ENCODE measurements at places on chromosomes 2 and 18.

DNA sequence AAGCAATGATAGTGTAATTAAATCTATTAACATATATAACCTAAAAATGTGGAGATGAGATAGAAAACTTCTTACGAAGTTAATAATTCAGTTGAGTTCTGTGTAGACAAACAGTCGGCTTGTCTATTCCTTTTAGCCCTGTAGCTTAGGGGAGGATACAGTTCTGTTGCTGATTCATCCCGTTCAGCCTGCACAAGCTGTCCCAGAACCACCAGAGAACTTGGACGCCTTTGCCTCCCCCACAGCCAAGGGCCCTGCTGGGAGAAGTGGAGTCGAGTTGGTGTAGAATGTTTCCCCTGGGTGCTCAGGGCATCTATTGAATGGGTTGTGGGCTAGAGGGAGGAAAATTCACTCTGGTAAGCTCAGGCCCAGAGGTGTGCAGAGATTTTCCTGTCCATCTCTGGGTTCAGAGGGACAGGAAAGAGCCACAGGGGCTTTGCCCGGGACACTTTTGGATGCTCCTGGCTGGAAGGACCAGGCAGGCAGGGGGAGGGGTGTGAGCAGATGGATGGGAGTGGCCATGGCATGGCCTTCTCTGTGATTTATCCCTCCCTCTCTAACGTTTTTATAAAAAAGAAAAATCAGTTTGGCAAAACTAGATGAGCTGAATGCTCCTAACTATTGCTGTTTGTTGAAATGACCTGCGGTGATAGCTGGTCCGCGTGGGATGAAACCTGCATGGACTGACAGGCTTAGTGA lies 42.8 kb upstream of the GALR1 start:
- no peak for DNase-seq

DNA sequence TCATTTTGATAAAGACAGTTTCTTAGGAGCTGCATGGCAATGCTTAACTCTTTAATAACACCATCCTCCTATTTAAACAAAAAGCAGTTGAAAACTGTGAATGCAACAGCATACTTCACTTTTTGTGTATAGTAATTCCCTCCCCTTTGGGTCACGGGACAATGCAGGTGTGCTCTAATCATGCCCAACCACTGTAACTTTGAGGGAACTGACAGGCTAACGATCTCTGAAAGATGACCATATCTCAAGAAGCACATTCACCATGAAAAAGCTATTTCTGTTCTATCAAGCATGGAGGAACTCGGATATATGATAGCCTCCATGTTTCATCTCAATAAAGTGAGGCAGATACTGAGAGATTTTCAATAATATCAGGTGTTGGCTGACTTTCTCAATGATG lies 81.1 kb upstream of the CD226 start:
- no peak for DNase-seq

GRCh38 chr2:18268400-18268799 lies 292.1 kb downstream of the RDH14 start:
- no peak for DNase-seq

GRCh38 chr2:219116776-219117646 lies 43.6 kb downstream of the NHEJ1 start:
- no peak for DNase-seq

DNA sequence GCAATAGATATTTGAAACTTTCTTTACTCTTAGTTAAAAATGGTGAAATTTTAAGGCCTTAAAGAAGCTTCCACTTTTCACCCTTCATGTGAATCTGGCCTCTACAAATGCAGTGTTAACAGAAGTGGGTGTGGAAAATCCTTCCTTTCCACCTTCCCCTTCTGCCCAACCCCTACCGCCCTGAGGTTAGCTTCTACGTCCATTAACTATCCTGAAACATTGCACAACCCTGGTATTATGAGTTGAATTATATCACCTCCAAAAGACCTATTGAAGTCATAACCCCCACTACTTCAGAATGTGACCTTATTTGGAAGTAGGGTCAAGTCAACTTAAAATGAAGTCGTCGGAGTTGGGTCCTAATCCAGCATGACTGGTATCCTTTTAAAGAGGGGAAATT lies 80.8 kb upstream of the ACSL3 start:
- no peak for DNase-seq

- DNase-seq: no peak
These were observed 90.1 kb downstream of the CAPN13 start for GRCh38 chr2:30717081-30717650.

DNA sequence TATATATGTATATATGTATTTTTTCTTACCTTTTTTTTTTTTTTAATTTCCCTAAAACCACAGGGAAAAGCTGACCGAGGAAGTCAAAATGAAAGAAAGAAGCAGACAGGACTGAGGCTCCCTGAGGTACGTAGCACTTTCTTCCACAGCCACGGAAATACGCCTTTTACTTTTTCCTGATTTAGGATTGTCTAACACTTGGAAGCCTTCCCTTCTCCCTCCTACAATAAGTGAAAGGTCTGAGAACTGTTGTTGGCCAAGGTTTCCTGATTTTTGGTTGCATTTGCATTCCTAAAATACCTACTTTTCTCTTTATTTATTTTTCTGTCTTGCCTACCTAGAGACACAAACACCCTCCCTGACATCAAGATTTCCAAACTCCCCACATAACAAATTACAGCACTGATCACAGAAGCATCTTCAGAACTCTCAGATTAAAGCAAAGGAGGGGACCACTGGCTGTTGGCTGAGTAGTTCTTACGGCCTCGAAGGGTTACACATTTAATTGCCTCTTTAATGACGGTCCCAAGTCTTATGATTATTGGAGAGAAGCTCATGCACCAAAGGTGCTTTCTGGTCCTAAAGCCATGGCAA lies 778.5 kb upstream of the FANCL start:
- no peak for DNase-seq

DNA sequence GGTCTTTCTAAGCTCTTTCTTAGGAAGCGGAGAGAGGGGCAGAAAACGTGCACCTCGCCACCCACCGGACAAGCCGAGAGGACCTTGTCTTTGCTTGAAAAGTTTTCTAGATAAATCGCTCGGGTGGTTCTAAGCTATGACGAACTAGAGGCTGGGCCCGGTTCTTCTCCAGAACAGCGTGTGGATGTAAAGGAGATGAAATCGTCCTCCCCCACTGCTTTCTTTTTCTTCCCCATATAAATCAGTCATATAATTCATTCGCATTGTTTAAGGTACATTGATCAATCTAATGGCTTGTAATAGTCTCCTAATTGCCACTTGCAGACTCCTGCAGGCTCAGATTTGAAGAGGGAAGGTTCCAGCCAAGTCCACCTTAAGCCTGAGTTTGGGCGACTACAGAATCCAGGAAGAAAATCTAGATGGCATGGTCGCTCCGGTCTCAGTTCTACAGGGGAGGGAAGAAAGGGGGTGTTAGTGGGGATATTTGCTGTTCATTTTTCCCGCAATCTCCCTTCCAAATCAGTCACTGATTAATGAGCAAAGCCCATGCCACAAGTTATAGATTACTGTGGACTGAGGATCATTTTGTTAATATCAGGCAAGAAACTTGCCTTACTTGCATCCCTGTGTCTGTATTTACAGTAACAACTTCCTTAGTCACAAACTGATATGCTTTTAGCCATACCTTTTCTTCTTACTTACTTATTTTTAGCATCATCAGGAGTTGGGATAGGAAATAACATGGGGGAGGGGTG lies 5.6 kb upstream of the SP9 start:
- no peak for DNase-seq

DNA sequence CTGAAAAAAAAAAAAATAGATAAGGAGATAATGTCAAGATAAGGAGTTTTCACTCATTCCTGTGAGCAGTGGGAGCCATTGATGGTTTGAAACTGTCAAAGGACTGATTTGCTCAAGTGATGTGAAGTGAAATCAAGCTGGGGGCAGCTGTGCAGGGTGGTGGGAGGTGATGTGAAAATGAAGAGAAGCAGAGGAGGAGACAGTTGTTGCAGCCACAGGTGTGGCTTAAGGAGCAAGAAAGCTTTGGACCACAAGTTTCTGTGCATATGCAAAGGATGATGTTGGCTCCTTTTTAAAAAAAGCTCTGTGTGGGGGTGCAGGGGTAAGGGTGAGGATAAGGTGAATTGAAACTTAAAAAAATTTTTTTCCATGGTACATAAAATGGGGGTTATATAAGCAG lies 8.3 kb downstream of the EFR3B start:
- no peak for DNase-seq

DNA sequence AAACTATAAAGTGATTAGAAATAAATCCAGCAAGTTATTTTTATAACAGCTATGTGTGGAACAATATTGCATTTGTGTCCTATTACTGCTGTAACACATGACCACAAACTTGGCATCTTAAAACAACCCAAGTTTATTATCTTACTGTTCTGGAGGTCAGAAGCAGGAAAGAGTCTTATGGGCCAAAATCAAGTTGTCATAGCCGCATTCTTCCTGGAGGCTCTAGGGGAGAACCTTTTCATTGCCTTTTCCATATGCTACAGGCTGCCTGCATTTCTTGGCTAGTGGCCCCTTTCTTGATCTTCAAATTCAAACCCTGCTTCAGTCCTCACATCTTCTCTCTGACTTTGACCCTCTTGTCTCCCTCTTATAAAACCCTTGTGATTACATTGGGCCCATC lies 27.0 kb upstream of the HNRNPLL start:
- DNase-seq: no peak

GRCh38 chr2:65276609-65277008 lies 49.0 kb downstream of the ACTR2 start:
- no peak for DNase-seq

DNA sequence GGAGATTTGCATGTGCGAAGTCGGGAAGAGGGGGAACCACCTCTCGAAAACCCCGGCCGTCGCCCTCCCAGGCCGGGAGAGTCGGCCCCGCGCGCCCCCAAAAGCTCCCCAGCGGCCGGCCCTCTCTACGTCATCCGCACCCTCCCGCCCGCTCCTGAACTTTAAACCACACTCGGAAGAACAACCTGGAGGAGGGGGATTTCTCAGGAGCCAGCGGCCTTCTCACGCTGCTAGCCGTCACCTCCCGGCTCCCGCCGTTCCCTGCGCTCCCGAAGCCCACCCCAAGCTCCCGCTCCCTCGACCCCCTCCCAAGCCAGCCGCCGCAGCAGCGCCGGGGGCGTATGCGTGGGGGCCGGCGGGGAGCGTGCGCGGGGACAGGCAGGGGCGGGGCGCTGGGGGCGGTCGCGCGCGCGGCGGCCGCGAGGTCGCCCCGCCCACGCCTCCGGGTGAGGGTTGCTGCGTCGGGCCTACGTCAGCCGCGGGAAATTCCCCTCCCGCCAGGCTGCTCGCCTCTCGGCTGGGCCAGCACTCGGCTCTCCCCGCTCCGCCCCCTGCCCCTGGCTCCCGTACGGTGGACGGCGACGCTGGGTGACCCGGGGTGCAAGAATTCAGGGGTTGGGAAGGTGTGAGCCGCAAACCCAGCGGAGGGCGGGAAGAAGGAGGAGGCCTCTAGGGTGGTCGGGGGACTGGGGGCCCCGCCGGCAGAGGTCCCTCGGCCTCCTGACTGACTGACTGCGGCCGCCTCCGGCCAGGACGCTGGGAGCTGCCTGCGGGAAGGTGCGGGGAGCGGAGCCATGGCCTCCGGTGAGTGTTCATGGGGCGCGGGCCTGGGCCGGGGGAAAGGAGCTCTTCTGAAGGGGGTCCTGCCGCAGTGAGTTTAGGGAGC lies at the start of gene REL:
Gene REL (plus strand): TSS at position 528 of the 886 bp plus-strand sequence. CDS start 267 bp downstream, at position 795.
- no peak for DNase-seq

DNA sequence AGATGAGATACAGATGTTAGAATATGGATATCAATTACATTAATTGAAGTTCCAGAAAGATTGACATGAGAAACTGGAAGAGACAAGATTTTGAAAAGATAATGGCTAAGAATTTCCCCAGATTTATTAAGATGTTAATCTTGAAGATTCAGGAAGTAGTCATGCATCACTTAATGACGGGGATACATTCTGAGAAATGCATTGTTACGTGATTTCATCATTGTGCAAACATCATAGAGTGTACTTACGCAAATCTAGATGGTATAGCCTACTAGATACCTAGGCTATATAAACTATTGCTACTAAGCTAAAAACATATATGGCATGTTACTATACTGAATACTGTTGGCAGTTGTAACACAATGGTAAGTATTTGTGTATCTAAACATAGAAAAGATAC lies 6.8 kb upstream of the CHMP3 start:
- DNase-seq: no peak

DNA sequence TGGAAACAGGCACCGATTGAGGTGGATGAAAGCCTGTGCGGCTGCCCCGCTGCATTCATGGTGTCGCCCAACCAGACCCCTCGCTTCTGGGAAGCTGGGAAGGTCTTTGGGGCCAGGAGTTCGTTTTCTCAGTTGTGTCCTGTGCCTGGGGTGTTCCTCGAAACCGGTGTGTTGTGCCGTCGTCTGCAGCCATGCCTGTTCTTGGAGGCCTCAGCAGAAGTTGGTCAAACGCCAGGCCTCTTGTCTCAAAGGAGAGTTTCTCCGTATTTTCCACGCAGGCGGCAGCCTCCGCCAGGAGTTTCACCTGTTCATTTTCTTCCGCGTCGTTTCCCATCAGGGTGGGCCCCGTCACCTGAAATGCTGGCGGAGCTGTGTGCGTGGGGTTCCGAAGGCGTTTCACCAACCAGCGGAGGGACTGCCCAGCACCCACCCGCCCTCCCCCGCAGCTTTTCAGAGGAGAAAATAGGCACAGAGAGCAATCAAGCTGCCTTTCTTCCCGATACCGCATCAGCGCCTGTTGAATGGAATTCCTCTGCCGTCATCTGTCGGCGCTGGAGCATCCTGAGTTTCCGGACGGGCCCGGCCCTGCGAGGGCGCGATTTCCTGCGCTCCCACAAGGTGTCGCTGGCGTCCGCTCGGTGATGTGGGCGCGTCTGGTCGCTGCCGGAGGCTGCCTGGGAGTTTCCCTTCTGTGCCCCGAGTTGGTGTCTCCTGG lies 17.0 kb upstream of the NFATC1 start:
- no peak for DNase-seq

- no peak for DNase-seq
These were observed 425.2 kb upstream of the MEX3C start for GRCh38 chr18:51622702-51623101.

- DNase-seq: no peak
These were observed 866.0 kb upstream of the ACVR2A start for GRCh38 chr2:146978577-146979555.

- no peak for DNase-seq
These were observed 94.6 kb downstream of the SPP2 start for GRCh38 chr2:234145057-234145456.

DNA sequence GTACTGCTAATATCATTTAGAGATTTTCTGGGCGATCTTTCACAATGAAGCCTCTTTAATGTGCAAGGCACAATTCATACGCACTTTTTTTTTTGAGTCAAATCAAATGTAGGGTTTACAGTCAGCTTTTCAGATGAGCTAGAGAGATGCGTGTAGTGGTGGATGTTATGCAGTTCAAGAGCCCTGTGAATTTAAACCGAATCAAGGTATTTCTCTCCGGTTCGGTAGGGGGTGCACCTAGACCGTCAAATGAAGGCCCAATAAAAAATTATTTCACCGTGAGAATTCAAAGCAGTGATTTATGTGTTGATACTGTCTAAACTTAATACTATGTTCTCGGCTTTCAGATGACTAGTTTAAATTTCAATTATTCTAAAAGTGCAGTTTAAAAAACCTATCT lies 1.1 kb downstream of the PTH2R start:
- no peak for DNase-seq

Measured in glomerular endothelial cell (primary cell).